AG08395 (cell line): ENCODE measurements at places on chromosomes 12 and 14.
A peak's percentile ranks its signal among the peaks of the same experiment; 100 is the strongest.

DNA sequence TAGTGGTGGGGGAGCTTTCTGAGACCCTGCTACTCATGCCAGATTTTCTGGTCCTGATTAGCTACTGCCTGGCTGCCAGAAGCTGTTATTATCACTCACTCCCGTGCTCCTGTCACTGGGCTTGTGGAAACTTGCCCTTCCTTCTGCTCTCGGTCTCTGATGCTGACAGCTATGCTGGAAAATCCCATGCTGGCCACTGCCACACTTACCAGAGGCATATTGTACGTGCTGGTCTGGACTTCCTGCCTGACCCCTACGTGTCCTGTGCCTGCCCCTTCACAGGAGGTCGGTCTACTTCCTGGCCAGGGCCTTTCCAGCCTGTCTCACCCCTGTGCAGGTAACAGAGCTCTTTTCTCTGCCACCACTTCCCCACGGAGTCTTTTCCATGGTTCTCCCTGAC is 149.4 kb upstream of the PLEKHG7 start:
- no peak for DNase-seq

- DNase-seq = no peak
These were observed 29.4 kb downstream of the SYNE3 start for GRCh38 chr14:95486875-95487668.

DNA sequence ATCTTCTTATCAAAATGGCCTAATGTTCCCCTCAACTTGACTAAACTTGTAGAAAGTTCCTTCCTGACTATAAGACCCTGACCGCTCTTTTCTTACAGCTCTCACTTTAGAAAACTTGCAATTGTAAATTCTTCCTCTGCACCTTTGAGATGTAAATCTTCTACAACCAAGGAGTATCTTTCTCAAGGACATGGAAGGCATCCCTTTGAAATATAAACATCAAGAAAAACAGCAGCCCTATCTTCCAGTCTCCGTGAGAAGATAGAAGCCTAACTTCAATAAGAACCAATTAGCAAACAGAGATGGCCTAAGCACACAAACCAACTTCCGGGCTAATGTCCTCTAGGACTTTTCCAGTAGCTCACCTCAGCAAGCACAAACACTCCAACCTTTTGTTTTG is 210.3 kb downstream of the CPNE8 start:
- DNase-seq = no peak

- DNase-seq = no peak
These were observed 51.5 kb downstream of the SUDS3 start for GRCh38 chr12:118427819-118428218.

DNA sequence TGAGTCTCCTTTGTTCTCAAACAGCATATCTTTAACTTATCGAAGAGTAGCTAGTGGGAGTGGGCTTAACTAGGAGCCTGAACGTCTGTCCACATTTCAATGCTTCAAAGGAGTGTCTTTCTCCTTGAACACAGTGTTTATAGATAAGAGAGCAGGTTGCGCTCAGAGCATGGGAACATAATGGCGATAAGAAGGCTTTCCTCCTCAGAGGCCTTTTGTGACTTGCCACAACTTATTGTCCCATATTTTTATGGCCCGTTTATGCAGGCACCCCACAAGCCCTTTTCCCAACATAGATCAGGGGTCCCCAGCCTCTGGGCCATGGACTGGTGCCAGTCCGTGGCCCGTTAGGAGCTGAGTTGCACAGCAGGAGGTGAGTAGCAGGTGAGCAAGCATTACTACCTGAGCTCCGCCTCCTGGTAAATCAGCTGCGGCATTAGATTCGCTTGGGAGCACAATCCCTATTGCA is 2.6 kb upstream of the DDX47 start:
- no peak for DNase-seq

GRCh38 chr14:34931206-34931605 is 51.6 kb upstream of the SRP54 start:
- no peak for DNase-seq

DNA sequence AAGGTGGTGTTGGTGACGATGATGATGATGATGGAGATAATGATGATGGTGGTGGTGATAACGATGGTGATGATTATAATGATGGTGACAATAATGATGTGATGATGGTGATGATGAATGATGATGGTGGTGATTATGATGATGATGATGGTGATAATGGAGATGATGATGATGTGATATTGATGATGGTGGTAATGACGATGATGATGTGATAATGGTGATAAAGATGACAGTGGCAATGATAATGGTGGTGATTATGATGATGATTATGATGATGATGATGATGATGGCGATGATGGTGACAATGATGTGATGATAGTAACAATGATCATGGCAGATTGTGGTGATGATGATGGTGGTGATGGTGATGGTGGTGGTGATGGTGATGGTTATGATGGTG is 518.0 kb downstream of the GLT1D1 start:
- no peak for DNase-seq

DNA sequence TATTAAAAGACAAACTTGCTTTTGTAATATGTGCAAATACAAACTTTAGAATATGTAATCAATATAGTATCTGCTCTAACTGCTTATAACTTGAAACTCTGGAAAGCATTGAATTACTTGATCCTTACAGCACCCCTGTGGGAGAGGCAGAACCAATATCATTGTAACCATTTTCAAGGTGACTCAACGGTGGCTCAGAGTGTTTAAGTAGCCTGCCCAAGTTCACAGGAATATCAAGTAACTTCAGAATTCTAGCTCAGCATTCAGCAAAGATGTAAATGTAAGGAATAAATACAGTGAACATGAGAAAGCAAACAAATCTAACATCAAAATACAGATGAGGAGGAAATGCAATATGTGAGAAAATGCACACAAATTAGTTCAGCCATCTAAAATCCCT is 264.6 kb downstream of the NELL2 start:
- DNase-seq = no peak

DNA sequence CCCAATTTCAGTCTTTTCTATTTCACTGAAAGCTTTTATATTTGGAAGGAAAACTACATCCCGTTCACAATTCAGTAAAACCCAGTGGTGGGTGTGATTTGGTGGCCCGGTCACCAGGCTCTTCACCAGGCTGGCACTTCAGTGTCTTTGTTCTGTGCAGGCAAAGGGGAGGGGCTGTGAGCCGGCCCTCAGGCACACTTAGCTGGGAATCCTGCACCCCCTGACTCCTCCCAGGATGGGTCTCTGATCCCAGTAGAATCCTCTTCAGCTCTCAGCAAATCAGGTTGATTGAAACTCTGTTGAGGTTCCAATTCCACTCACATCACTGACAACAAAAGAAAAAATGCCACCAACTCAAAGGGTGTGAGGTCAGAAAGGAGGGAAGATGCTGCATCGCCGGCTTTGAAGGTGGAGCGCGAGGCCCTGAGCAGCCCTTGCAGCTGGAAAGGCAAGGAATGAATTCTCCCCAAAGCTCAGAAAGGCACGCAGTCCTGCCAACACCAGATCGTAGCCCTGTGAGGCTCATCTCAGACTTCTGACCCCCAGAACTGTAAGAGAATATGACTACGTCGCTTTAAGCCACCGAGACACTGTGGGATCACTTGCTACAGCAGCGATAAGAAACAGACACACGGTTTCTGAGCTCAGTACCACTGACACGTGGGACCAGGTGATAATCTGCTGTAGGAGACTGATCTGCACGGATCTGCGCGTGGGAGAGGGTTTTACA is 166.6 kb downstream of the PIWIL1 start:
- DNase-seq = no peak

GRCh38 chr14:76958980-76959710 is 69.4 kb downstream of the IRF2BPL start:
- DNase-seq = no peak

DNA sequence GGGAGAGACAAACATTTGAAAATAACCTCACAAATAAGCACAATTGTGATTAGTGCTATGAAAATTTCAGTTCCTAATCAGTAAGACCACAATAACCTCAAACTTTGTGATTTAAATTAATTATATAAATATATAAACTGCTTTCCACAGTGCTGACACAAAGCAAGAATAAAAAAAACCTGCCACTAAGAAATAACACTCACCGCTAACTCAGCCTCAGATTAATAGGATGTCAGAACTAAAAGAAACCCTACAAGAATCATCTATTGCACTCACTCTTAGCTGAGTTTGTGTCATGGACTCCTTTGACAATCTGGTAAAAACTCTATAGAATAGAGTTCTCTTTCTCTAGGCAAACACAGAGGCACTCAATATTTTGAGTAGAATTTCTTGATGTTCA is 68.4 kb downstream of the SLC41A2 start:
- DNase-seq = no peak

DNA sequence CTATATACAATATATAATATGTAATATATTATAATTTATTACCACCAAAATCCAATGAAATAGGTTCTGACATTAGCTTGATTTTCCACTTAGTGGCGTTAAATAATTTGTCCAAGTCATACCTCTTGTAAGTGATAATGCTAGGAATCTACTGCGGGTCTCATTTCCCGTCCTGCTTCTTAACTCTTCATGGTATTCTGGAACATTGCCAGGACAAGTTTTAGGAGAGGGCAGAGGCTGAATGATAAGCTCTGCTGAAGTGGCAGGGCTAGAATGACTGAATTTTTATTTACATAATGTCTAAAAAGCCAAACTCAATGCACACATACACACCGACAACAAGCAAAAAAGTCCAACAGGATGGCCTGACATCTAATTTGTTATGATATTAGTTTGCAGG is 70.4 kb upstream of the PTPRQ start:
- DNase-seq = no peak

- DNase-seq = peak; percentile 19
These were observed 4.7 kb downstream of the GPX2 start for GRCh38 chr14:64937821-64938193.

DNA sequence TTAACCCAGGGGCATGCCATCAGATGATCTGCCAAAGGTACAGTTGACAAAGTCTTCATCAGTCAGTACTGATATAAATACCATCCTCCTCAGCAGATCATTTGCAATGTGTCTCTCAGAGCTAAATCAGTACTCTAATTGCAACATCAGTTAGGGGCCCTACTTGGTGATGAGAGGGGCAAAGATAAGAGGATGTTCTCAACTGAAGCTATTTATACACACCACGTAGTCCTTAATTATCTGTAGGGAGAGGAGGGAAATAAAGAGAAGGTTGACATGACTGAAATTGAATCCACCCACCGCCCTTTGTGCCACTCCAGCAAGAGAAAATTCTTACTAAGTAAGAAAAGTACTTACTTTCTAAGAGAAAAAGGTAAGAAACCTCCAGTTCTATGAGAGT is 157.8 kb upstream of the NUDT4 start:
- DNase-seq = no peak

DNA sequence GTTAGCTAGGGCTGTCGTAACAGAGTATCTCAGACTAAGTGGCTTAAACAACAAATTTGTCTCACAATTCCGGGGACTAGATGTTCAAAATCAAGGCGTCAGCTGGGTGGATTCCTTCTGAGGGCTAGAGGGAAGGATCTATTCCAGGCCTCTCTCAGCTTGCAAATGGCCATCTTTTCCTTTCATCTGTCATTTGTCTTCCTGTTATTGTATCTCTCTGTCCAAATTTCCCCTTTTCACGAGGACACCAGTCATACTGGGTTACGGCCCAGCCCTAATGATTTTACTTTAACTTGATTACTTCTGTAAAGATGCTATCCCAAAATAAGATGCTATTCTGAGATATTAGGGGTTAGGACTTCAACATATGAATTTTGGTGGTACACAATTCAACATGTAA is 119.0 kb upstream of the CPSF6 start:
- DNase-seq = no peak

GRCh38 chr14:64221391-64222003 is 72.7 kb downstream of the ESR2 start:
- no peak for DNase-seq

DNA sequence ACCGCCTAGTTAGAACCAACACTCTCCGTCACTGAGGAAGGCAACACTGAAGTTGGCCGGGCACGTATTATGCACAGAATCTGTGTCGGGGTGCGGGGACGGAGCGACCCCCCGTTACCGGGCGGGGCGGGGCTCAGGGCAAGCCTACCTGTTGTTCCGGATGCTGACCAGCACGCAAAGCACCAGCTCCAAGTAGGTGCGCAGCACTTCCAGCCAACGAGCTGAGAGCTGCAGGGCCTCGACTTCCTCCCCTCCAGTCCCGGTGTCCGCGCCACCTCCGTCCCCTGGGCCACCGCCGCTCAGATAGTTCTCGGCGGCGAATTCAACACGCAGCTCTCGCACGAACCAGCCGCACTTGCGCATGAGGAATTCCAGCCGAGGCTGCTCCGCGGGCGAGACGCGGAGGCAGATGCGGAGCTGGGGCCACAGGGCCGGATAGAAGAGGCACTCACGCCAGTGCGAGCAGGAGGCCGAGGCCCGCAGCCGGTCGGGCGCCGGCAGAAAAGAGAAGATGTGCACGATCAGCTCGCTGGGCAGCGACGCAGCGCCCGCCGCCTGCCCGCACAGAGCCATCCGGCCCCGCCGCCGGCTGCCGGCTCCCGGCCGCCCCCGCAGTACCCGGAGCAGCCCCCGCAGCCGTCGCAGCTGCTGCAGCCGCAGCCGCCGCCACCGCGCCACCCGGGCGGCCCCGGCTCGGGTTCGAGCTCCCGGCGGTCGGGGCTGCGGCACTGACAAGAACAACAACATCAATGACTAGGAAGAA is 636 bp downstream of the FBXO33 start:
- DNase-seq = peak; percentile 26

DNA sequence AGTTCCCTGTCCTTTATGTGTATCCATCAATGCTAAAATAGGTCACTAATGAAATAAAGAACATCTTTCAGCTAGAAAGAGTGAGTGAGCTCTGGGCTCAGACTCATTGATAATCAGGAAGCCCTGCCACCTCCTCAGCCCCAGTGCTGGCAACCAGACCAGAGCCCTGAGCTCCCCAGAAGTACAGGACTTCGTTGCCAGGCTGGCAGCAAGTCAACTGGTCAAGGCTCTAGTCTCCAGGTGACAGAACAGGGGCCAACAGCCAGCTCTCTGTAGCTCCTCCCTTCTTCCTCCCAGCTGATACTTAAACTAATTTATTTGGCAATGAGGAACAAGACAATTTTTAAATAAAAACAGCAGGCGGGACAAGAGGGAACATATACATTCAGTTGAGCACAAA is 145.3 kb downstream of the EGLN3 start:
- DNase-seq = no peak

DNA sequence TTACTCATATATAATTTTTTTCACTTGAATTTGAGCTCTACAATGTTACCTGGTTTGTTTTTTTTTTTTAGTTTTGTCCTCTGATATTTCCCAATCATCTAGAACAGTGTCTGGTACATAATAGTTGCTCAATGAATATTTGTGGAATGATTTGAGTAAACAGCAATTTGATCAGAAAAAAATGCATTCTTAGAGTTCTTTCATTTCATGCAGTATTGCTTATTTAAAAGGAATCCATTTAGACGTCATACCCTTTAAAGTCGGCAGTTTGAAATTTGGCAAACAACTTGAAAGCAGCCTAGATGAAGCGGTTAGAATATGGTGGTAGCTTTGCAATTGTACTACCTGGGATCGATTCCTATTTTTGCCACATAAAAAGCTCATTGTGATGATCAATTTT is 140.0 kb downstream of the PDE3A start:
- DNase-seq = no peak

DNA sequence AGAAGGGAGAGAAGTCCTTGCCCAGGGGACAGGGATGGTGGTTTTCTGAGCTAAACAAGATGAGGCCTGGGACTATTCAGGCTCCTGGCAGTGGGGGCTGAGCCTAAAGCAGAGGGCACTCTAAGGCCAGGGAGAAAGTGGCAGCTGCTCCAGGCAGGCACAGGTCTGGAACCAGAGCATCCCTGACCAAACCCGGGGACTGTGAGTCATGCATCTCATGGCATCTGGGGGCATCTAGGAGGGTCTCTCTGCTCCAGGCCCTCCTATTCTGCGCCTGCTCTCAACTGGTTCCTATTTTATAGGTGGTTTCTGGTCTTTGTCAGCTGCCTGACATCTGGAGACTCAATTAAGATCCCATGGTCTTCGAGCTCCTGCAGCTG is 11.6 kb downstream of the KRT7 start:
- DNase-seq = no peak
